ENCODE measurements at places on chromosomes 7 and 10.

- DNase-seq: no peak
These were observed 80.0 kb downstream of the NRCAM start for GRCh38 chr7:108376206-108376605.

DNA sequence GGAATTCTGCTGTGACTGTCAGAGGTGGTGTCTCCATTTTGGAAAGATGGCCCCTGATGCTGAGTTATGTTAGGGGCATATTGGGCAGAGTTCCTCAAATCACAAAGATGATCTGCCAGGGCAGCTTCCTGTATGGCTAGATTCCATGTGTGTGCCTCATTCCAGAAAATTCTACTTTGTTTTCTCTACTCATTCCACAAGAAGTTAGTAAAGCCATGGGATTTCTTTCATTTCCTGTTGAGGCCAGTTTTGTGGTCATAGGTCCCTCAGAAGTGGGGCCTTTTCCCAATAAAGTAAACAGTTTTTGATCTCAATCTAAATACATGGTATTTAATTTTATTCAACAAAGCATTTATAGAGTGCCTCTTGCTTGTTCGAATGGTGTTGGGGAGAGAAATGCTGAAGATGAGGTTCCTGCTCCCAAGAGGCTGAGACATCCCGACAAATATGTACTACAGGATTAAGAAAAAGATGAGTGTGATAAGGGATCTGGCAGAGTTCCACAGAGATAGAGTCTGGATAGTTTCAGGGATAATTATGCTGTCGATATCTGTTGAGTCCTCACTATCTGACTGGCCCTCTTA is 33.0 kb downstream of the MINDY4 start:
- DNase-seq: no peak

DNA sequence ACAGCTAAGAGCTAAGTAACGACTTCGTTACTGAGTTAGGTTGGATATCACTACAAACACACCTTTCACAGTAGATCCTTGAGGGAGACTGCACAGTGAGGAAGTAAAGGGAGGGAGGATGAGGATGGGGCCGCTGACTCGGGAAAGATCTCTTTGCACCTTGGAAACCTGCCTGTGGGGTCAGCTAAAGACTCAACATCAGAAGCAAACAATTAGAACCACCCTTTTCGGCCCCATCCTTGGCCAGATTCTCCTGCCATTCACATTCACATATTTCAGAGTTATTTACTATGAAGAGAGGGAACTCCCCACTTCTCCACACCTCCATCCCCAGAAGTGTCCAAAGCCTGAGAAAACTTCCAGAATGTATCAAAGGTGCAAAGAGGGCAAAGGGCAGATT is 47.1 kb downstream of the CLEC2L start:
- no peak for DNase-seq

DNA sequence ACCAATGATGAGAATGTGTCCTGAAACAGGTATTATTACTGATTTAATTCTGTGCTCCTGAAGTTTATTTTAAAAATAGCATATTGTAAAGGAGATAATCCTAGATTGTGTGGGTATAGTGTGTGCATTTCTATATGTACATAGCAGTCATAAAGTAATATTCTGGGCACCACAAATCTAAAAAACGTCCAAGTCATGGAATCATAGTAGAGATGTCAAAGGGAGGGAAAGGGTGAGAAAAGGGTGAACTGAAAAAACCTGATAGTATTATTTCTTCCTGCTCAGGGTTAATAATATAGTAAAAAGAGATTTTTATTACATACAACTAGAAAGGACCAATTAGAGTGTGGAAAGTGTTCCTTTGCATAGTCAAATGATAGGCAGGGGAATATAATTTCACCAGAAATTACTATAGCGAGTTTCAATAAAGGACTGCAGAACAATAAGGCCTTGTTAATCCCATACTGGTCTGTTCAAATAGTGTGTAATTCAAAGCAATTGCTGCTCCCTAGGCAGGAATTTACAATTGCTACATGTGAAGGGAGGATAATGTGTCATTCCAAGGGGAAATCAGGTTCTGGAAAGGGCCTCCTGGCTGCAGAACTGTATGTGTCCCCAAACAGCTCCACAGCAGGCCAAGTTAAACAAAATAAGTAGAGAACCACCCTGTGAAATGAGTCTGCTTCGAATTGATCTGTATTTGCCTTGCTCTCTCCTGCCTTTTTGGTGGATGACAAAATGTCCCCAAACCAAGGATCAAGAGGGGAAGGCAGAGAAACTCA is 42.5 kb upstream of the KMT2E start:
- no peak for DNase-seq

DNA sequence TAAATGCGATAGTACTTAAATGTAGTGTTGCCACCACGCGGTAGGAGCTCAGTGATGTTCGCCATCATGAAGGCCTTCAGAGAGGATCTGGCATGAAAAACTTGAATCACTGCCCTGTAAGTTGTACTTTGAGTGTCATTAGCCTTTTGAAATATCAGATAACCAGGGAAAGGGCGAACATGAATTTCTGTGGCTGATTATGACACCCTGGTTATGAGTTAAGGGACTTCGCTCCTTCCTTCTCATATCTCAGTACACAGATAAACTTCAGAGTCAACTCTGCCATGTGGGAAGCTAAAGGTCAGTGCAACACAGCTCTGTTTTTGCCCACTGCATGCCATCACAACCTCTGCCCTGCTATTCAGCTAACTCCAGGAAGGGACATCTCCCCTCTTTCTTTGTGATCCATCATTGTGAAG is 8.9 kb upstream of the ACSL5 start:
- no peak for DNase-seq

DNA sequence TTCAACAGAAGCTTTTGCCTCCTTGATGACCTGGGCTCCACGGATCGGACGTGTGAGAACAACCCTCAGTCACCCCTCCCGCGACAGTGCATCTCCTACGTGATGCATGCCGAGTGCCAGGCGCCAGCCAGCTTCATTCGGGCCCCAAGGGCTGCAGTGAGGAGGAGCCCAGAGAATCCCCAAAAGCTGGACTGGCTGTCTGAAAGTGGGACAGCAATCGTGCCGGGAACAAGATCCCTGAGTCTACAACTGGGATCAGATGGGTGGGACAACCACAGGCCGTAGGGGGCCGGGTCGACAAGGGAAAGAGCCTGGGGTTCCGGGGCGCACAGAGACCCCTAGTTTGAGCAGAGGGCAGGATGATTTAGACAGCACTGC is 27.2 kb downstream of the EBF3 start:
- DNase-seq: no peak

DNA sequence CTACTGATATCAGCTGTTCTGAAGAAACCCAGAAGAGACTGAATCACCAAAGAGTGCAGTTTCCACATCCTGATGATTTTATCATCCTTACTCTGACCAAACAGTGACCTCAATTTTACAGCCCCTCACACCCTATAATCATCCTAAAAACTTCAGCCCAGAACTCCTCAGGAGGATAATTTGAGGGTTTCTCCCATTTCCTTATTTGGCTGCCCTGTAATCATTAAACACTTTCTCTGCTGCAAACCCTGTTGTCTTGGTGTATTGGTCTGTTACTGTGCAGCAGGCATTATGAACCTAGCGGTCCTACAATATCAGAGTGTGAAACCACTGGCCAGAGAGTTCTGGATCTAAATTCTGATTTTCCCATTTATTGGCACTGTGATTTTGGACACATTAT is 141.7 kb downstream of the PCLO start:
- DNase-seq: no peak
